Activated CD4-positive, CD25-positive, alpha-beta regulatory T cell (primary cell): ENCODE measurements at places on chromosomes 11 and 22.

DNA sequence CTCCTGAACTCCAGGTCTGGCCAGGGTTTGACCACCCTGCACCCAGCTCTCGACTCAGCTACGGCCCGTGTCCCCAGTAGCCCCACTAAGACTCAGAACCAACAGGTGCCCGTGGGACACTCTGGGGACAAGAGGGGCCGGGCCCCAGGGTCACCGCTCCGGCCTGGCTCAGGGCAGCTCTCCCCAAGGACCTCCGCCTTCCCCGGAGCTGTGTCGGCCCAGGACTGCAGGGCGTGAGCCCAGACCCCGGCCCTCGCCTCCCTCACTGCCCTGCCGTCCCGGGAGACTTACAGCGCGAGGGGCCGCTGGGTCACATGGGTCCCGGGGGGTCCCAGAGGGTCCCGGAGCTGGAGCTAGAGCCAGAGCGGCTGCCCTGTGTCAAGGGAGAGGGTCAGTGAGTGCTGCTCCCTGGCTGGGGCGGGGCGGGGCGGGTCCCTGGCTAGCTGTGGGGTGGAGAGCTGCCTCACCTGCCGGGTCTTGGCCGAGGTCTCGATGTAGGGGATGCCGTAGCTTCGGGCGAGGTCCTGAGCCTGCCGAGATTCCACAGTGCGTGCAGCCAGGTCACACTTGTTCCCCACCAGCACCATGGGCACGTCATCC is 2.3 kb downstream of the HRAS start:
- DNase-seq = no peak

- DNase-seq = no peak
Observed at GRCh38 chr11:12029738-12030363, 21.4 kb upstream of the DKK3 start.

DNA sequence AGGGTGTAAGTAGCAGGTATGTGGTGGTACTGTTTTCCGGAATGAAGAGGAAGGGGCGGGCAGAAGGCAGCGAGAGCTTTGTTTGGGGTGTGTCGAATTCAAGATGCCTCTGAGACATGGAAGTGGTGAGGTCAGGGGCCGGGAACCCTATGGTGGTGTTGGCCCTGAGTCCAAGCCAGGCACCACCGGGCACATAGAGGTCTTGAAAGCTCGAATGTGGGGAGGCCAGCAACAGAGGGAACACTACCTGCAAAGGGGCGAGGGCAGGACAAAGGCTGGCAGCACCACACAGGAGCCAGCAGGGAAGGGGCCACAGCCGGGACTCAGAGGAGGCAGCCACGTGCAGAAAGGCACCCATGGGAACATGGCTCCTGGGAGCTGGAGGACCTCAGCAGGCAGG is 57.8 kb downstream of the CDKN1C start:
- no peak for DNase-seq

DNA sequence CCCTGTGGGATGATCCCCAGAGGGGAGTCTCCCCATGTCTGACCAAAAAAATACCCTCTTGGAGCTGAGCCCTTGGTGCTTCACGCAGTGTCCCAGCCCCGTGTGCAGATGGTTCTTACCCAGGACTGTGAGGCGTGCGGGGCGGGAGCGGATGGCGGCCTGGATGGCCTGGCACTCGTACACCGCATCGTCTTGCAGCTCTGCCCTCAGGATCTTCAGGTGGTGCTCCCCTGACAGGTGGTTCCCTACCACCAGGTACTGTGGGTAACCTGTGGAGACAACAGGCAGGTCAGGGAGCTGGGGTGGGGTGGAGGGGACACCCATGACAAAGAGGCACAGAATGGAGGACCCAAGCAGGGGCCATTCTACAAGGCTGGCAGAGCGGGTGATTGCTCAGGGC is 165.7 kb downstream of the ST3GAL4 start:
- no peak for DNase-seq

DNA sequence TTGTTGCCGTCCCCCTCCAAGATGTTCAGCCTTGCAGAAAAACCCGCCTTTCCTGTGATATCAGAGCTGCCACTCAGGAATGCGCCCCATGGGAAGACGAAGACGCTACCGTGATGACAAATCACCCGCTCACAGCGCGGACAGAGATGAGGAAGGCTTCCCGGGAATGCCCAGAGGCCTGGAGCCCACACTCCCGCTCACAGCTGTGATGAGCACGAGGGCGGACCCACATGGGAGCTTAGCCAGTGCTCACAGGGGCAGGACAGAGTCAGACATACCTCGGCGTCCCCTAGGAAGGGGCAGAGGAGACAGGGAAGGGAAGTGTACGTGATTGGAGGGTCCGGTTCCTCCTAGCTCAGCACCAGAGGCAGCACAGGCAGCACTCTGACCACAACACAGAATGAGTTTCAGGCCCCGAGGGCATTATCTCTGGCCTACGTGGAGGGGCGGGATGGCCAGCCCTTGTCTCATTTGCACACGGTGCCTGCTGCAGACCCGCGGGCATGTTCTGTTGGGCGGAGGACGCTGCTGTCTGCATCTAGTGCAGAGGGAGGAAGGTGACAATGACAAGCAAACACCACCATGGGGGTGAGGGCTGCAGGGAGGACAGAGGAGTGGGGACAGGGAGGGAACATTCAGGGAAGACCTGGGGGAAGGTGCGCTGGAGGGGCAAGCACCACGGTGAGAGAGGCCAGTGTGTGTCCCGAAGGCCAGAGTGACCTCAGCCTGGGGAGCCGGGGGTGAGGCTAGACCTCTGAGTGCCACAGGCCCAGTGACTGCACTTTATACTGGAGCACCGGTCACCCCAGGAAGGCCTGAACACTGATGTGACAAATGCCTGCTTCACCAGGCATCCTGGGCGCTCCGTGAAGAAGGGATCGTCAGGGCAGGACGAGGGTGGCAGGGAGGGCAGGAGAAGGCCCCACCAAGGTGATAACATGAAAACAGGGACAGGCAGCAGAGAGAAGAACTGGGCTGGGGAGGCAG is 79.6 kb downstream of the CELSR1 start:
- DNase-seq = no peak

GRCh38 chr22:39449708-39450107 is 7.1 kb upstream of the MGAT3 start:
- DNase-seq = no peak

DNA sequence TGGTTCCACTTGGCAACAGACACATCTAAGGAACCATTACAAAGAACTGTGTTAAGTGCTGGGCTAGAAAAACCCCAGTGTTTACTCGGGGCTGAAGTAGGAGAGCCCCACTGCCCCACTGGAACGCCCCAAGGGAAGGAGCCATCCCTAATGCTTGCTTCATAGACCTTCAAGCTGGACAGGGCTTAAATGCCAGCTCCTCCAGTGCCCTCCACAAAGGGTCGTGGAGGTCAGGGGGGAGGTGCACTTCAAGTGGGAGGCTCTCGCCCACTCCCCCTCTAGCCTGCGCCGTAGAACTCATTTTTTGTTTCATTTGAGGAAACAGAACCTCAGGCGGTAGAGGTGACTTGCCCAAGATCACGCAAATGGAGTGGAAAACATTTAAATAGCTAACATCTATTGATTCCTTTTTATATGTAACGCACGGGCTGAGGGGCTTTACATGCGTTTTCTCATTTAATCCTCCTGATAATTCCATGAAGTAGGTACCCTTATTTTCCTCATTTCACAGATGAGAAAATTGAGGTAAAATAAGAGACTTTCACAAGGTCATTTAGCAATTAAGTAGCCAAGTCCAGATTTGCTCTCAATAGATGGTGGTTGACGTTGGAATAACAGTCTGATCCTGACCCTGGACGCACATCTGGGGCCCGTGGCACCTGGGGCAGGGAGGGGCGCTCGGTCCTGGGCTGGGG is 545 bp upstream of the ZDHHC13 start:
- no peak for DNase-seq

- no peak for DNase-seq
Observed at GRCh38 chr11:120610111-120610510, 98.6 kb downstream of the GRIK4 start.

DNA sequence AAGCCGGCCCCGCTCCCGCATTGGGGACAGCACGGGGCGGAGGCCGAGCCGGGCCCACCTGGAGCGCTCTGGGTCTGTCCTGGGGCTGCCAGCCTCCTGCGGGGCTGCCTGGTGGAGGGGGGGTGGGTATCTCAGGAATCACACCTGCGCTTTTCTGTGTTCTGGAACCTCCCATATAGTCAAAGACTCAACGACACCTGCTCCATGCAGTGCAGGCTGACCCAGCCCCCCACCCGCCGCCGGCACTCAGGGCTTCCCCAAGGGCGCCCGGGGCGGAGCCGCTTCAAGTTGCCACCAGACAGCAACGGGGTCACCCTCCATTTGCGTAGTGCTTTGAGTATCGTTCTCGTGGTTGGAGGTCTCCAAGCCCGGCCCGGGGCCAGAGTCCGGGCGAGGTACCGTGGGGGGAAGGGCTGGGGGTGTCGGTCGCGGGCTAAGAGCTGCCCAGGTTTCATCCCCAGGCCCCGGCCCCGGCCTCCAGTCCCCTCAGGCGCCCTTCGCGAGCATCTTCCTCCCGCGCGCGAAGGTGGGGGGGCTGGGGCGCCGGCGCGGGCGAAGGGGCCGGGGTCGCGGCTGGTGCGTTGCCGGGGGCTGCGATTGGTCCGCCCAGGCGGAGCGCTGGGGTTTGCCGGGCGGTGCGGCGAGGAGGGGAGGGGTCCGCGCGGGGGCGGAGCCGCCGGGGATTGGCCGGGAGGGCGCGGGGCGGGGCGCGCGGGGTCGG is 6.6 kb downstream of the TSPAN4 start:
- DNase-seq = no peak
